T-helper 9 cell (primary cell): ENCODE measurements at places on chromosomes 5 and 9.

GRCh38 chr5:32343058-32343672 is 30.4 kb upstream of the MTMR12 start:
- no peak for DNase-seq

DNA sequence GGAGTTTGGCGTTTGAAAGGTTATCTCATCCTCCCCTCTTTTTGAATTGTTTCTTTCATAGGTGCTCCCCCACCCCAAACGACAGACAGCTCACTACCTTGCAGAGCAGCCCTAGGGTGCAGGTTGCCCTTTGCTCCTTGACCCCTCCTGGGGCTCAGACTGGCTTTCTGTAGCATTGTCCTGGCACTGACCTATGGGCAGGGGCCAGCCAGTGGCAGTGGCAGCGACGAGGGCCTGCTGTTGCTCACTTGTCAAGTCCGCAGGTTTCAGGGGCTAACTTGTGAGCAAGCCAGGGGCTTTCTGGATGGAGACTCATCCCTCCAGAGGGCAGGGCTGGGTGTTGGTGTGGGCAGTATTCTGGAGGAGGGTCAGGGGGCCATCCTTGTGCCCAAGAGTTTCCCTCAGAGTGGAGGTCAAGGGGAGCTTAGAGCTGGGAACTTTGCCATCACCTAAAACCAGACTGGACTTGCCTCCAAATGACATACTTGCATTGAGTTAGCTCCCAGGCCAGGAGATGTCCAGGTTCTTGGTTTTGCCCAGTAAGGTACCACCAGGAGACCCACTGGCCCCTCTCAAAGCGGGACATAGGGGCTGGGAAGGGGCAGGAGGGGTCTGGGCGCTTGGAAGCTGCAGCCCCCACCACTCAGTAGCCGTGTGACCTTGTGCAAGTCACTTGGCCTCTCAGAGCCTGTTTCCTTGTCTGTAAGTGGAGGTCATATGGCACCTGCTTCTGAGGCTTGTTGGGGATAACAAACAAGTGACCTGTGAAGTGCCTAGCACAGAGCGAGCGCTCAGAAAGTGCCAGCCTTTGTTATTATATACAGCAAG is 53.5 kb upstream of the CDKN2AIPNL start:
- DNase-seq, result no peak

DNA sequence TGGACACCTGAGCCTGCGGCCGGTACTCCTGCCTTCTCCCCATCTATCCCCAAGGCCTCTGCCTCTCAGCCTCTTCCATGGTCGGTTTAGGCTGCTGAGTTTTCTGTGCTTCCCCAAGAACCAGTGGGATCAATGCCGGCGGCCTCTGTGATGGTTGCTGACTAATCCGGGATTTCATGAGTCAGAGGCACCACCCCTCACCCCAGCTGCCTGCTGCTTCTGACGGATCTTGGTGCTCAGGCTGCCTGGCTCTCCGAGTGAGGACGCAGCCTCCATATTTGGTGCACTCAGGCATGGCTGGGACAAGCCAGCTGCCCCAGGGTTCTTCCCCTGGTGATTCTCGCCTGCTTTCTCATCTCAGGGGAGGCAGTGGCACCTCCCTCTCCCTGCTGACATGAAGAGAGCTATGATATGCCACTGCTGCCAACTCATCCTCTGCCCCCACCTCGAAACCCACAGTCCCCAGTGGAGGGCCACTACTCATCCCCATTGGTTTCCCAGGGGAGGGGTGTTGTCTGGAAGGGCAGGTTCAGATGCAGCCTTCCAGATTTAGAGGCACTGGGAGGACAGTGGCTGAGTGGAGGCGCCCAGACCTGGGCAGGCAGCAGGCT is 3.3 kb upstream of the MAN1B1 start:
- DNase-seq, result no peak

DNA sequence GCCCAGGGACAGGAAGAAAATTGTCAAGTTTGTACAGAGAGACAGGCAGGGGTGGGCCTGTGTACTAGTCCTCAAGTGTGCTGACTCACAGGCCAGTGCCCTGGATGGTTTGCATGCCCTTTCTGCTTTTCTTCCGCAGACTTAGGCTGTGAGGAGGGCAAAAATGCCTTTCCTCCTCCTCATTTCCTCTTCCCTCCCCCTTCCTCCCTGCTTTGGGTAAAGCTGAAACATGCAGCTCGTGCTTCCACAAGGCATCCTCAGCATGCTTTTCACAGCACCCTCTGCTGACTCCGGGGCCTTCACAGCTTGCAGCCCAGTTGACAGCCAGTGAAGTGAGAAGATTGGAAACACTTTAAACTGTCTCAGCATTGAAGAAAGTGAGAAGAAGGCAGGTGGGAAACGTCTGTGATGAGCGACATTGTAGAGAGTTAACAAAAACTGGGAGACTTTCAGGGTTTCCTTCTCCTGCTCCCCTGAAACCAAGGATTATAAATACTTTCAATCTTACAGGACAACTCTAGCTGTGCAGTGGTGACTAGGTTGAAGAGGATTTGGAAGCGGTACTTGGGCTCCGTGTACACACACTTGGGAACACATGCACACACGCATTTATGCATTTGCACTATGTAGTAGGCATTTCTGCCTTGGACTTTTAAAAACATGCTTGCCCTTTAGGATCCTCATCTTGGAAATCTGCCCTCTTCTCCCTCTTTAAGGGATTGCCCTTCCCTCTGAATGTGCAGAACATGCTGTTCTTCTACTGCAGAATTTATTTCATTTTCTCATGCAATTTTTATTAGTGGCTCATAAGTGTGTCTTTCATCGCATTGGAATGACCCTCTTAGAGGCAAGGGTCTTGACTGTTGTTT is 138.8 kb downstream of the GRIA1 start:
- DNase-seq, result no peak

- no peak for DNase-seq
Observed at GRCh38 chr9:16671591-16672137, 198.8 kb downstream of the BNC2 start.
